ENCODE measurements at places on chromosomes 13 and 19.

DNA sequence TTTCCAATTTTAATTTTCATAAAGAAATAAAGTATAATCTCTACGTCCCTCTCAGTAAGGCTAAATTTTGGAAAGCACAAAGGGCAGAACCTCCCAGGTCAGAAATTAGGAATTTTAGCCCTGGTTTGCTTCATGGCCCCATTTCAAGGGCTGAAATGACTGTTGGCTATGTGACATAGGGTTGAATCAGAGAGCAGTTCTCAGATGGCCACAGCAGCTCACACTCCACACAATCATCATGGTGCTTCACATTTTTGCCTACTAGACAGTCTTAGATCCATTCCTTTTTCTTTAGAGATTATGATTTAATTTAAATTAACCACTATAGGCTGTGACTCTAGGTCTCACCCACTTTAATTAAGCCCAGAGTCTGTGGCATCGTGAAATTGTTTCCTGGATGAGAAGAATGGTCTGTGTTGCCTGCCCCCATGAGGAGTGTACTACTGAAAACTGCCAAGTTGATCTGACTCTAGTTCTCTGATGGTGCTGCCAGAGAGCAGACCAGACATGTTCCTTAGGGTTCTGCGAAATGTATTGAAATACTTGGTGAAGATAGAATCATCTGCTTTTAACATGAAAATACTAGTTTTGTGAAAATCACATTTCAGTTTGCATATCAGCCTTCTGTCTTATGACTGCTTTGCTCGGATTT, 57.4 kb downstream of the ESD start:
- H3K27ac ChIP-seq = no peak overlapping the region
- DNase-seq = no peak
- H3K4me3 ChIP-seq = no peak overlapping the region
- peaks cover 32% of the 10 kb centered on the region for H3K36me3 ChIP-seq

DNA sequence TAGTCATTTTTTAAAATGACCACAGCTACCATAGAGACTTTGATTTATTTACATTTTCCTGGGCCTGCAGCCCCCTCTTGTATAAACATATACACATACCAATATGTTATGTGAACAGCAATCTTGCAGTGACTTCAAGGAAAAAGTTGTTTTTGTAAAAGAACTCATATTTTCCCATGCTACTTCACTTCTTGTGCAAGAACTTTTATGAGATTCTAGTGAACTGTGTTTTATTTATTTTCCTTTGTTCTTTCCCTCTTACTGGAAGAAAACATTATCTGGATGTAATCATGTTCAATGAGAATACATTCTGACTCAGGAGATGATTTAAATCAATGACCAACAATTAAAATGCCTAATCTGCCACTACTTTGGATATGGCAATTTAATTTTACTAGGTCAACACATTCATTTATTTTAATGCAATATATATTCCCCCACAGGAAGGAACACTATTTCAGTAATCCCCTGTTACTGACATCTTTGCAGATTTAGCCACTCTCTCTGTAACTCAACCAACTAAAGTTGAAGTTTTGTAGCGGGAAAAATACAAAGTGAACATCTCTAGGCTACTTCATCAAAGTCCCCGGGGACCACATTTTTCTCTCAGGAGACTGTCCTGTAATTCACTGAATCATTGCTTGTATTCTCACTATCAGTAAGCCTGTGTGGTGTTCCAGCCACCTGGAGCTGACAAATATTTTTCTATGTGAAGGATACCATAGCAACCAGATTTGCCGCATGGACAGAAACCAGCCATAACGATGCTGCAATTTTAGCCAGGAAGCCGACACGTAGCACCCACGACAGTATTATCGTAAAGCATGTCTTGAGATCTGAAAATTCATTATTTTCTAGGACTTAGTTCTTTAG, 90.5 kb downstream of the STARD13 start:
- no peaks in the 10 kb centered on the region for H3K27me3 ChIP-seq

- DNase-seq = no peak
- H3K27me3 ChIP-seq = no peaks in the 10 kb centered on the region
- H3K4me1 ChIP-seq = peaks cover 29% of the 10 kb centered on the region
- no peak overlapping the region for H3K27ac ChIP-seq
These were observed 3.5 kb upstream of the RPS9 start for GRCh38 chr19:54197121-54197520.

DNA sequence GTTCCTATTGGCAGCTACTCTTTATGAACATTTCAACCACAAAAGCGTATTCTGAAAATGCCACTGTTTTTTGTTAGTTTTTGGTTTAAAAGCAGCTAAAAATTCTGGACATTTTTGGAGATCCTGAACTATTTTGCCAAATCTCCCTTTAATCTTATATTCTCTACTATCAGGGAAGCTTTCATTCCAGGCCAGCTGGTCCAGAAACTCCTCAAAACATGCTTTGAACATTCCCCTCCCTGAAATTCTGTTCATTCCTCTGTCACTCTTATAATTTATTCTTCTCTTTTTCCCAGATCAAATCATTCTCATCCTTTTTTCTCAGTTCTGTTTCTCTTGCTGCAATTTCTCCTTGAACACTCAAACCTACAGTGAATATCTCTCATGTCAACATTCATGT, 790.9 kb upstream of the ARGLU1 start:
- H3K4me1 ChIP-seq = no peaks in the 10 kb centered on the region
- no peak overlapping the region for H3K4me3 ChIP-seq
- no peaks in the 10 kb centered on the region for H3K27me3 ChIP-seq
- H3K27ac ChIP-seq = no peak overlapping the region
- H3K36me3 ChIP-seq = no peaks in the 10 kb centered on the region

DNA sequence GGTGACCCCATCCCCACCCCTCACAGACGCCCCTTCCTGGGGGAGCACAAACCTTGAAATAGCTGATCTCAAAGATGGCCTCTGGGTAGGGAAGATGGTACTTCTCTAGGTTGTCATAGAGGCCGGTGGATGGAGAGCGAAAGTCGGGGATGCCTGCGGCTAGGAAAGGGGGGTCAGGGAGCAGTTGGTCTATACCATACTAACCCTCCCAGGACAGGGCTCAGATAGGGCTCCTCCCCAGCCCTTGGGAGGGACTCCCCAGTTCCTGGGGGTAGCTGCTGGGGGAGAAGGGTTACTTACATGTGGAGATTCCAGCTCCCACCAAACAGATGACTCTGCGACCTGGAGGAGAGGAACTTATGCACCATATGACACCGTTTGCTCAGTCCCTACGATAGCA, 9.6 kb downstream of the SIRT2 start:
- no peak overlapping the region for H3K4me3 ChIP-seq
- H3K27ac ChIP-seq = no peak overlapping the region
- H3K36me3 ChIP-seq = peaks cover 42% of the 10 kb centered on the region
- H3K27me3 ChIP-seq = no peaks in the 10 kb centered on the region
- peaks cover 8% of the 10 kb centered on the region for H3K4me1 ChIP-seq

GRCh38 chr13:39406688-39407087, 196.3 kb downstream of the LHFPL6 start:
- DNase-seq = no peak
- H3K4me1 ChIP-seq = no peaks in the 10 kb centered on the region
- H3K4me3 ChIP-seq = no peak overlapping the region
- H3K27ac ChIP-seq = no peak overlapping the region

- H3K36me3 ChIP-seq = no peaks in the 10 kb centered on the region
- no peak overlapping the region for H3K27ac ChIP-seq
- peaks cover 19% of the 10 kb centered on the region for H3K27me3 ChIP-seq
- peaks cover 2% of the 10 kb centered on the region for H3K4me1 ChIP-seq
These were observed 6.9 kb upstream of the CEACAM5 start for GRCh38 chr19:41701401-41702075.

DNA sequence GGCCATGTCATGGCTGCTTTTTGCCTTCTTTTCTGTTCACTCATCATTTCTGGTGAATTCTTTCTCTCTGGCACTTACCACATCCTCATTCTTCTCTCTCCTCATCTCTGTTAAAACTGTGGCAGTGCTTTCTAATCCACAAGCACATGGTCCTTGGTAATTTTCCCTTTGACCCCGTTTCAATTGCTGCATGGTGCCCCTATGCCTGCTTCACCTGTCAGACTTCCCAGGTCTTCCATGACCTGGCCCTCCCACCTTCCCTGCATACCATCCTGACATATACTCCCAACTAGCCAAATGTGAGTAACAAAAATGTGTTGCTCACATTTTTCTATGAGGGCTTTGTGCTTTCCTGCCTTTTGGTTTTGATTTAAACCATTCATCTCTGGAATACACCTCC, 286.5 kb downstream of the MTUS2 start:
- no peaks in the 10 kb centered on the region for H3K36me3 ChIP-seq
- no peaks in the 10 kb centered on the region for H3K27me3 ChIP-seq

- H3K36me3 ChIP-seq = peaks cover 4% of the 10 kb centered on the region
- no peak for DNase-seq
- peaks cover 46% of the 10 kb centered on the region for H3K4me1 ChIP-seq
- no peak overlapping the region for H3K4me3 ChIP-seq
- H3K27ac ChIP-seq = no peak overlapping the region
These were observed 13.0 kb downstream of the LRFN3 start for GRCh38 chr19:35949131-35949530.

GRCh38 chr13:33206425-33206824, 79.1 kb downstream of the STARD13 start:
- H3K27ac ChIP-seq = no peak overlapping the region
- no peaks in the 10 kb centered on the region for H3K36me3 ChIP-seq
- no peaks in the 10 kb centered on the region for H3K4me1 ChIP-seq

GRCh38 chr13:71115301-71115700, 751.7 kb downstream of the DACH1 start:
- H3K27ac ChIP-seq = no peak overlapping the region
- no peak overlapping the region for H3K4me3 ChIP-seq
- no peaks in the 10 kb centered on the region for H3K36me3 ChIP-seq
- DNase-seq = no peak

DNA sequence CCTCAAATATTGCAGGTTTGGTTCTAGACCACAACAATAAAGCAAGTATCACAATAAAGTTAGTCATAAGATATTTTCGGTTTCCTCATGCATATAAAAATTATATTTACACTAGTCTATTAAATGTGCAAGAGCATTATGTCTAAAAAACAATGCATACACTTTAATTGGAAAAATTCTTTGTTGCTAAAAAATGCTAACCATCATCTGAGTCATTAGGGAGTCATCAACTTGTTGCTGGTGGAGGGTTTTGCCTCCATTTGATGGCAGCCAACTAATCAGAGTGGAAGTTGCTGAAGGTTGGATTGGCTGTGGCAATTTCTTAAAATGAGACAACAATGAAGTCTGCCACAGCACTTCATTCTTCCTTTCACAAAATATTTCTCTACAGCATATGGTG, 422.3 kb upstream of the GPC6 start:
- no peak overlapping the region for H3K4me3 ChIP-seq
- H3K4me1 ChIP-seq = no peaks in the 10 kb centered on the region
- no peak for DNase-seq
- no peak overlapping the region for H3K27ac ChIP-seq
- H3K36me3 ChIP-seq = no peaks in the 10 kb centered on the region

GRCh38 chr19:50837300-50837699, 3.9 kb upstream of the KLK15 start:
- peaks cover 16% of the 10 kb centered on the region for H3K4me1 ChIP-seq
- peaks cover 20% of the 10 kb centered on the region for H3K27me3 ChIP-seq
- H3K4me3 ChIP-seq = no peak overlapping the region
- no peak overlapping the region for H3K27ac ChIP-seq

- H3K4me1 ChIP-seq = no peaks in the 10 kb centered on the region
- no peaks in the 10 kb centered on the region for H3K36me3 ChIP-seq
- peaks cover 7% of the 10 kb centered on the region for H3K27me3 ChIP-seq
- DNase-seq = no peak
- no peak overlapping the region for H3K4me3 ChIP-seq
These were observed 69.5 kb upstream of the ANKRD10 start for GRCh38 chr13:110984381-110984780.

Measured in CD4-positive, alpha-beta T cell (primary cell).